ENCODE measurements at places on chromosomes 2 and 18.

- no peak for DNase-seq
Measured at GRCh38 chr18:41416044-41416443, 539.0 kb upstream of the PIK3C3 start.

- no peak for DNase-seq
Measured at GRCh38 chr18:40388121-40388520, 1566.9 kb upstream of the PIK3C3 start.

GRCh38 chr2:238869293-238870124 is 21.6 kb downstream of the TWIST2 start:
- peak; percentile 22 for DNase-seq

GRCh38 chr18:78713069-78713468 is 266.5 kb upstream of the SALL3 start:
- no peak for DNase-seq

DNA sequence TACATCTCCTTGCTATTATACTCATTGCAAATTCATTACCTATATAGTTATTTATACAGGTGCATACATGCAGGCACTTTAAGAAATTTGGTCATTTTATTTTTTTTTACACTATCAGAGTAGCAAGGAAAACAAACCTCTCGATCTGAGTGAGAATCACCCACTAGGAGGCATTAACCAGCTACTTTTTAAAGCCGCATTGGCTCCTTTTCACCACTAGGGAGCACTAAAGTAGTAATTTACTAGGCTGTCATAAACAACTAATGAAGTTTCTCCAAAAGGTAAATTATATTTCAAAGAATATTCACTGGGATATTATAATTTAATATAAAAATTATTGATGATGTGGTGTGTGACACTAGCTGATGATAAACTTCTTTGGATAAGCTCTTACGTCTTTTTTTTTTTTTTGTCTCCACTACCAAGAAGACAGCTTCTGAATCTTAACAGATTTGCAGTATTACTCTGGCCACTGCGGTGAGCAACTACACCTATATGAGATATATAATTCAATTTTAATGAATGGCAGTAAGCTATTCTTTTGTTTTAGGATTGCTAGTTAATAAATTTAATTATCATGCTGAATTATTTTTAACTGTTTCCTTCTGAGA is 101.9 kb downstream of the NOL4 start:
- peak; percentile 7 for DNase-seq

- DNase-seq: no peak
Measured at GRCh38 chr2:45002686-45003085, 6.6 kb downstream of the SIX2 start.

DNA sequence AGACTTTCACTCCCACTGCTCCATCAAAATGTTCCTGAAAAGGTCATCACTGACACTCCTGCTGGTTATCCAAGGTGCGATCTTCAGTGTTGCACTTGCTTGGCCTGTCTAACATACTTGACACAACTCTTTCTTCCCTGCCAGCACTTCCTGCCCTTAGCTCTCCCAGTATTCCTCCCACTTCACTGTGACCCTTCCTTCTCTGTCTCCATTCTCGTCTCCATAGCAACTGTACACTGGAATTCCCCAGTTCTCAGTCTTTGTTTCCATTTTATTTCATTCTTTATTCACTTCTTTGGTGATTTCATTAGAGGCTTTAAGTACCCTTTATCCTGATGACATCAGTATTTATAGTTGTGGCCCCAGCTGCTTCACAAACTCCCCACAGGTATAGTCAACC is 333.0 kb downstream of the IRS1 start:
- DNase-seq: no peak

GRCh38 chr2:147945660-147946059 is 74.9 kb downstream of the ORC4 start:
- no peak for DNase-seq
